Ovary (tissue), 10 donors: ENCODE measurements at places on chromosomes 1 and 21.

GRCh38 chr1:151013518-151013917 lies 5.3 kb downstream of the PRUNE1 start:
- peak; percentile 31 for DNase-seq

- DNase-seq = no peak
Measured at GRCh38 chr1:168509875-168510791, 33.7 kb downstream of the XCL2 start.

DNA sequence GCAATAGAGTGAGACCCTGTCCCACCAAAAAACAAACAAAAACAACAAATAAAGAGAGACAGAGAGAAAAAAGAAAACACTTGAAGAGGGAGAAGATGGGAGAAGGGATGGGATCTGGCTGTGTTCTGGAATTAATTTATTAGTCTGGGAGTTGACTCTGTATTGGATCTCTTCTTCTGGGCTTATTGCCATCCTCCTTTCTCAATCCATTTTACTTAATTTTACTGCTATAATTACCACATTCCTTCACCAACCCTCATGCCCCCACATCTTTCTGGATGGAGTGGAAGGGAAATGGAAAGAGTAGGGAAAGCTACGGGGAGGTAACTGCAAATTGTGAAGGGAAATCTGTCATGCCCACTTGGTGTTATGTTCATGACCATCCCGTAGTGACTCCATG lies 42.9 kb downstream of the FMN2 start:
- no peak for DNase-seq

DNA sequence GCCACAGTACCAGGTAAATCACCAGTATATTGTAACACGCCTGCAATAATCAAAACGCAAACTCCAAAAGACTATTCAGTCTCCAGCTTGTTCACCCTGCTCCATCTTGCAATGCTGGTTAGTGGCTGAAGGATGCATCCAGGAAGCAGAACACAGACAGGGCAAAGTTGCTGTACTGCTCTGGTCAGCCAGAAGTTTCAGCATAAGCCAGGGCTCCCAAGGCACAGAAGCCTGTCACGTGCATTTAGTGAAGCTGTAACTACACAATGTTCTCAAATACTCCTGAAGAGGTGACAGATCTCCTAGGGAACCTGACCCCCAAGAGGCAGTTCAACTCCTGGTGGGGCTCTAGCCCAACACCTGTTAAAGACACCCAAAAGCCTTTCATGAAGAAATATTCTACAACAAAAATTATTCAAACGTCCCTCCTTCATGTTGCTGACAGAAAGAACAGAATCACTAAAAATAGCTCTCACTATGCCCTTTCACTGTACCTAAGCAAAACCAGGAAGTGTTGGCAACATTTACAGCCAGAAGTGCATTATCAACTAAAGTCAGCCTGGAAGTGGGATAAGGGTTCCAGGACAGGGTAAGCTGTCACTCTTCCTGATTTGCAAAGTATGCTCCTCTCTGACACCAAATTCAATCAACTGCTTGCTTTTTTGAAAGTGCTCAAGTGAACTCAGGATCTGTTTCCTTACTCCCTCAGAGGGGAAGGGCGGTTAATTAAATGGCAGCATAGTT lies 52.1 kb downstream of the SLC35D1 start:
- no peak for DNase-seq
